ENCODE measurements at places on chromosomes 11 and 22.

GRCh38 chr11:109071712-109072524, 350.1 kb upstream of the C11orf87 start:
- peaks cover 11% of the 10 kb centered on the region for H3K4me1 ChIP-seq
- H3K27me3 ChIP-seq, result no peaks in the 10 kb centered on the region
- no peak overlapping the region for H3K4me3 ChIP-seq
- no peak overlapping the region for H3K27ac ChIP-seq
- DNase-seq, result no peak

DNA sequence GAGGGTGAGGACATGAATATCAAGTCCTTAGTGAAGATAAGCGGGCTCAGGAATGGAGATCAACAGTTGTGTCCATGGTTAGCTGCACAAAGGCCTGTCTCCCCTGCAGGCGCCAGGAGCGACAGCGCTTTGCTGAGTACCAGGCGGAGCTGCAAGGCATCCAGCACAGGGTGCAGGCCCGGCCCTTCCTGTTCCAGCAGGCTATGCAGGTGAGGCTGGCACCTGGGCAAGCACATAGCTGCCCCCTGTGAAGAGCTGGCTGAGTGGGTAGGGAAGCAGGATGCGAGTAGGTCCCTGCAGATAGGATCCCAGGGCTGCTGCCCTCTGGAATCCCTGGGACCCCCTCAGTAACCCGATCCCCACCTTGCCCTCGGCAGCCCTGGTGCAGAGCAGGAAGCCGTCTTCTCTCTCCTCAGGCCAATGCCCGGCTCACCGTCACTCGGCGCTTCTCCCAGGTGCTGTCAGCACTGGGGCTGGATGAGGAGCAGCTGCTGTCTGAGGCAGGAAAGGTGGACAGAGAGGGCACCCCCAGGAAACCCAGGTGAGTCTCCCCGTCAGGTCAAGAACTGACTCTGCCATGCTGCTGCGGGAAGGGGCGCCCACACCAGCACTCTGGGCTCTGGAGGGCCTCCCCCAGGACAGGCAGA, 2.6 kb upstream of the SART1 start:
- DNase-seq, result peak; percentile 49
- H3K36me3 ChIP-seq, result peaks cover 2% of the 10 kb centered on the region
- no peak overlapping the region for H3K4me3 ChIP-seq
- peaks cover 12% of the 10 kb centered on the region for H3K27me3 ChIP-seq
- H3K4me1 ChIP-seq, result peaks cover 49% of the 10 kb centered on the region

DNA sequence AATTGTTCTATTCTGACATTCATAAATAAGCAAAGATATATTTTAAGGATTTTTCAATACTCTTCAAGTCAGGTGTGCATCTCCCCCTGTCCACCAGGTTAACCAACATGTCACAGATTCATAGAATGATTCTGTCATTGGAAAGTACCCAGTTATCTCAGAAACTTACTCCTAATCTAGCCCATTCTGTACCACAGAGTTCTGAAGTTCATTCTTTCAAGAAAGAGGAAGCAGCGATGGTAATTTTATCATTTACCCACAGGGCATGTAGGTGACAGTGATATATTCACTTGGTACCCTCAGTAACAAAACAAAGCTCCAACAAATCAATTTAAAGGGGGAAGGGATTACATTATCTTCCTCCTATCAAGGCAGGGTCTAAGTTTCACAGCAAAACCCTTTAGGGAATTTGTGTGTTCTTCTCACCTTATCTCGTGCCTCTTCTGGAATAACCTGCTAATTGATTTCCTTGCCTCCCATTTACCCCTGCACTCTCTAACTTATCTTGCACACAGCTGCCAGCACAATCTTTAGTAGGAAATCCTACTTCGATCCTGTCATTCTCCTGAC, 19.0 kb upstream of the MPPED2 start:
- H3K27me3 ChIP-seq, result peaks cover 12% of the 10 kb centered on the region
- no peak for DNase-seq
- H3K36me3 ChIP-seq, result no peaks in the 10 kb centered on the region
- H3K4me1 ChIP-seq, result no peaks in the 10 kb centered on the region
- H3K27ac ChIP-seq, result no peak overlapping the region
- no peak overlapping the region for H3K4me3 ChIP-seq

GRCh38 chr11:109994907-109995306, 98.3 kb upstream of the ZC3H12C start:
- H3K4me3 ChIP-seq, result no peak overlapping the region
- no peaks in the 10 kb centered on the region for H3K4me1 ChIP-seq
- no peak for DNase-seq
- H3K27me3 ChIP-seq, result no peaks in the 10 kb centered on the region

GRCh38 chr11:122229481-122230384, 113.7 kb upstream of the BLID start:
- H3K36me3 ChIP-seq, result no peaks in the 10 kb centered on the region
- peak; percentile 26 for DNase-seq
- peak overlapping the region; percentile 23 for H3K4me3 ChIP-seq
- H3K27ac ChIP-seq, result peak overlapping the region; percentile 86
- peaks cover 6% of the 10 kb centered on the region for H3K4me1 ChIP-seq

DNA sequence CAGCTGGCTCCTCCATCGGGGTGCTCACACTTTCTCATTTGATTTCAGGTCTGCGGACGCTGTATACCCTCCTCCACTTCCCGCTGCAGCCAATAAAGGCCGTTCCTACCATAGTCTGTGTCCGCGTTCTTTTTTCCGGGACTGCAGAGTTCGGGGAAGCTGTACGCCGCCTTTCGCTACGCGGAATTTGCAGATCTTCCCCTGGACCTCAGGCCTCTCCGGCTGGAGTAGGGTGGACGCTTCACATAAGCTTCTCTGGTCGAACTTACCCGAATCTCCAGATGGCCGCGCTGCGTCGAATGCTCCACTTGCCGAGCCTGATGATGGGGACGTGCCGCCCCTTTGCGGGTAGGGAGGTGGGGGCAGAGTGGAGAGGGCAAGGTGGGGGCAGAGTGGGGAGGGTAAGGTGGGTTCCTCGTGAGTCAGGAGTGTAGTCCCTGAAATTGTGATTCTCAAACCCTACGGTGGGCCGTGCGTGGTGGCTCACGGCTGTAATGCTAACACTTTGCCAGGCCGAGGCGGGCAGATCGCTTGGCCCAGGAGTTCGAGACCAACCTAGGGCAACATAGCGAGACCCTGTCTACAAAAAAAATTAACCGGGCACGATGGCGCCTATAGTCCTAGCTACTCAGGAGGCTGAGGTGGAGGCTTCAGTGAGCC, 617 bp downstream of the CSKMT start:
- DNase-seq, result no peak
- peaks cover 29% of the 10 kb centered on the region for H3K36me3 ChIP-seq
- peaks cover 30% of the 10 kb centered on the region for H3K4me1 ChIP-seq
- H3K4me3 ChIP-seq, result peak overlapping the region; percentile 98

GRCh38 chr11:90288212-90288821, 65.5 kb upstream of the CHORDC1 start:
- no peaks in the 10 kb centered on the region for H3K4me1 ChIP-seq
- no peaks in the 10 kb centered on the region for H3K36me3 ChIP-seq
- H3K27me3 ChIP-seq, result no peaks in the 10 kb centered on the region
- H3K4me3 ChIP-seq, result no peak overlapping the region

DNA sequence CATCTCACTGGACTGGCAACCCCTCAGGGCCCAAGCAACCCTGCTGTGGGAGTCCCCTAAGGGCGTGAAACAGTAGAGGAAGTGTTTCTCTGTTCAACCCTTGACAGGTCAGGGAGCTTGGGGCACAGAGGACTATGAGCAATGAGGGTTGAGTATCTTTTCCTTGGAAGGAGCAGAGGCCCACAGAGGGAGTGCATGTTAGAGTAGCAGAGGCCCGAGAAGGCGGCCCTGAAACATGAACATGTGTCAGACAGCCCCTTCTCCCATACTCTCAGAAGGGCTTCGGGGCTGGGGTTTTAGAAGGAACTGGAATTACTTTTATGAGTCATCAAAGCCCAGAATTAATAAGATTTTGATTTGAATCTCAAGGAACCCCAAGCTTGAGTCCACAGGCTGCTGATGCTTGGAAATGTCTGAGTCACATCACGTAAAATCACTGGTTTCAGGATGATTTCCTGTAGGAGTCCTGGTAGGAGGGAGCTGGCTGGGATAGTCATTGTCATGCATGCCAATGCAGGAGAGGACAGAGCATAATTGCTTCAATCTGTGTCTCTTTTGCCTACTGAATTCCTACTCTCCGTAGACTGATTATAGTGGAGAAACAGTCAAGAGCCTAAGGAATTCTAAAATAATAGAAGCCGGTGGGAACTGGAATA, 22.6 kb downstream of the C11orf71 start:
- H3K27ac ChIP-seq, result no peak overlapping the region
- peaks cover 8% of the 10 kb centered on the region for H3K27me3 ChIP-seq
- H3K36me3 ChIP-seq, result no peaks in the 10 kb centered on the region
- no peak for DNase-seq
- no peaks in the 10 kb centered on the region for H3K4me1 ChIP-seq
- H3K4me3 ChIP-seq, result no peak overlapping the region

- H3K4me1 ChIP-seq, result peaks cover 11% of the 10 kb centered on the region
- peaks cover 6% of the 10 kb centered on the region for H3K27me3 ChIP-seq
- no peaks in the 10 kb centered on the region for H3K36me3 ChIP-seq
- DNase-seq, result peak; percentile 72
- no peak overlapping the region for H3K27ac ChIP-seq
- H3K4me3 ChIP-seq, result no peak overlapping the region
Observed at GRCh38 chr11:116641561-116642045, 131.2 kb downstream of the BUD13 start.

GRCh38 chr22:36979016-36979910, 40.0 kb downstream of the TST start:
- peaks cover 37% of the 10 kb centered on the region for H3K27me3 ChIP-seq
- no peak overlapping the region for H3K4me3 ChIP-seq
- H3K4me1 ChIP-seq, result peaks cover 29% of the 10 kb centered on the region
- no peak overlapping the region for H3K27ac ChIP-seq
- no peaks in the 10 kb centered on the region for H3K36me3 ChIP-seq
